CD4-positive, alpha-beta memory T cell (primary cell): ENCODE measurements at places on chromosomes 3 and 15.

GRCh38 chr3:137297770-137298169 is 340.0 kb downstream of the IL20RB start:
- no peak for DNase-seq

- peak; percentile 53 for DNase-seq
Measured at GRCh38 chr3:194472290-194472920, 14.4 kb downstream of the ATP13A3 start.

DNA sequence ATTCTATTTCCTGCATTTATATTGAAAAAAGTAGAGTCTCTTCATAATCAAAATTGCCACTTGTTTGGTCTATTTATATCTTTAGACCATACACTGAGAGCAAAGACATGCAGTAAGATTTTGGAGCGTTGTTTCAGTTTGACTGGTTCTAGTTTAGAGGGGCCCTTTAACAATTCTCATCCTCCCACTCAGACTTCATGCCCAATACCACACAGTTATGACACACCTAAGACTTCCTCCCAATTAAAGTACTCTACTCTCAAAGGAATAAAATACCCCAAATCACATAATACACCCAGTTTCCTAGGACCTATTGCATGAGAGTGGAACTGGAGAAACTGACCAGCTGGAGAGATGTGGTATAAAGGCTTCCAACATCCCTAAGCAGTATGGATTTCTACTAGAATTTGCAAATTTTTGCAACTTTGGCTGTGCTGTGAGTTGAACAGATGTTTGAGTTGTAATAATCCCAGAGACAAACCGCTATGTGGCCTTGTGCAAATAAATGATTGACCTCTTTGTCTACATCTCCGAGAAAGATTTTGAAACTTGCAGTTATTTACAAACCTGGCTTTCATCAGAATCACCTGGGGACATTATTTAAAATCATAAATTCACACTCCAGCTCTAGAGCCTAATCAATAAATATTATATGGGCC is 170.0 kb upstream of the ROBO2 start:
- DNase-seq = no peak

DNA sequence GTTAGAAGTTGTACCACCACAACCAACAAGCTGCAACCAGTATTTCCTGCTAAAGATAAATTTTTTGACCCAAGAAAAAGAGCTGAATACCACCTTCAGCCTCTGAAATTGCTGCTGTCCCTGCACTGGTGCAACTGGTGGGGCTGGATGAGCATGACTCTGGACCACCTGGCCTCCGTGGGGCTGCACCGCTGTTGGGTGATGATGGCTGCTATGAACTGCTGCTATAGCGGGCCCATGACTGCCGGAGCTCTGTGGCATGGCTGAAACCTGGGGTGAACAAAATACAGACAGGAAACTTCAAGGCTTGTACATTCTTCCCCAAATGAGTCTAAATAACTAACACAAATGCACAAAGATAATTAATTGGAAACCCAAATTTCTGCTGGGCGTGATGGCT is 28.9 kb downstream of the SIN3A start:
- no peak for DNase-seq

DNA sequence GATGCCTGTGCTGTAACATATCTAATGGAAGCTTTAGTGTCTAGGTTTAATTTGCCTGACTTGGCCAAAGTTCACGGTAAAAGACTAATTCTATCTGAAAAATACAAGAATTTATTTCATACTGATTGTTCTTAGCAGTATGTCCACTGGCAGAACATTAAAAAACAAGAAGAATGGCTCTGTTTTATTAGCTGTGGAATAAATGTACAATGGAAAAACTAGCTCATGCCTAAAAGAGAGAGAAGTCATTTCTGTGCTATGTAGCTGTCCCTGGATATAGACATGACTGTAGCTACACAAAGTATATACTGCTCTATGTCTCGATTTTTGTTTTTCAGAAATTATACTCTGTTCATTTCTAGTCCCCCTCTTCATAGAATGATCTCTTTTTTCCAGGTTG is 13.9 kb upstream of the VGLL3 start:
- no peak for DNase-seq

GRCh38 chr3:61194892-61195538 is 56.2 kb downstream of the FHIT start:
- DNase-seq = no peak

DNA sequence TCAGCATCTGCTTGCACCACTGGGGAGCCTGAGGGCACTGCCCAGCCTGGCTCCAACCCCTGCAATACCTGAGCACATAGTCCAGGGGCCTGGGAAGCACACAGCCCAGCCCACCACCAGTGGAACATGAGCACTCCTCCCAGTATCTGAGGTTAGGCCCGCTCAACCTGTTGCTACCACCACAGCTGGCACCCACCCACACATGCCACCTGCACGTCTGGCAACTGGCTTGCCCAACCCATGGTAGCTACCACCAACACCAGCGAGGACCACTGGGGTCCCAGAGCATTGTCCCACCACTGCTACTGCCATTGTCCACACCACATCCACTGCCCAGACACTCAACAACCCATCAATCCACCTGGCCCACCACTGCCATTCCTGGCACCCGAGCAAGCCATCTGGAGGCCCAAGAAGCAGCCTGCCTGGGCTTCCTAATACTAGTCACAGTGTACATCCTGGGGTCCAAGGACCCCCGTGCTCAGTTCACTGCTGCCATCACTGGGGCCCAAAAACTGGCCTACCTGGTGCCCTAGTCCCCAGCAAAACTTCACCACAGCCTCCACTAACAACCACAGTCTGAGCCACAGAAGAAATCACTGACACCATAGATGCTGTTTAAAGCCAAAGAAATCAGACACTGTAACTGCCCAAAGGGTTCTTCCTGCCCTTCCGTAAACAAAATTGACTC is 62.1 kb upstream of the TBC1D23 start:
- no peak for DNase-seq

DNA sequence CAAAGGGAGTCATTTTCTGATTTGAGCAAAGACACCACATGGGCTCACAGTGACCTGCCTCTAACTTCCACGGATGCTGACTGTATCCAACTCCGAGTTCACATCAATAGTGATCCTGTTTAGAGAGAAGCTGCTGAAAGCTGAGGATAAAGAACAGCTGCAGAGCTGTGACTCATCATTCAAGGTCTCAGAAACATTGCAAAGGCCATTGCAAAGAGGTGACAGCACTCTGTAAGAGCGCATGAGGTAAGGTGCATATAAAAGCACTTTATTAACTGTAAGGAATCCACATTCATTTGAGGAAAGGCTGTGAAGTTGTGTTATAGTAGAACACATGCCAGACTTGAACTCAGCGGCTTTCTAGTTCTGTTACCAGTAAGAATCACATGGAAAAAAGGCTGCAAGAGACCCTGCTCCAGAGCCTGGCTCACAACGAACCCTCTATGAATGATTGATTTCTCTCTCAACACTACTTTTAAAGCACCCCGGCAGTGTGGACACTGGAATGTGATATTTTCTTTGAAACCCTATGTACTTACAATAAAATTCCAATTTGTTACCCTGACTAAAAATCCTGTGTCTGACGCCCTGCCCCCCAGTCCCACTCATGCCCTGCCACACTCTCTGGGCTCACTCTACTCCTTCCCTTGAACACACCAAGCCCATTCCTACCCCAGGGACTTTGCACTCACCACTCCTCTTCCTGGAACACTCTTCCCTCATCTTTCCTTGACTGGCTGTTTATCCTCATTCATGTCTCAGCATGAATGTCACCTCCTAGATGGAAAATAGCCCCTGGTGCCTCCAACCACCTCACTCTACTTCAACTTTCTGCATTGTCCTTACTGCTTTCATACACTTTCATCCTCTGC is 111.2 kb downstream of the LSM3 start:
- DNase-seq = no peak

DNA sequence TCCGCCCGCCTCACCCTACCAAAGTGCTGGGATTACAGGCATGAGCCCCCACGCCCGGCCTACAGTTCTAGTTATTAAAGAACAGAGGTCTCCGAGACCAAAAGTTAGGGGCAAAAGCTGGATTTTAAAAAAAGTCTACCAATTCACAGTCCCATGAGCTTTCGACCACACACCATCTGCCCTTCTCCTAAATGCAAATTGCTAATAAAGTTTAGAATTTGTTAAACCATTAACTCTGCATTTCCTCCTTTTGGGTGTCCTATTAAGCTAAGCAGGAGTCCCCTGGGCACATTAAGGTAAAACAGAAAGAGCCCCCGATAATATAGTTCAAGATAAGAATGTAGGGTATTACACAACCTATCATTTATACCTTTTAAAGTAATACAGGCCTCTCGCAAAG is 322.7 kb downstream of the FOXP1 start:
- no peak for DNase-seq

- no peak for DNase-seq
Measured at GRCh38 chr3:30628205-30628900, 22.0 kb downstream of the TGFBR2 start.

GRCh38 chr15:89912145-89912673 is 543 bp downstream of the ARPIN start:
- no peak for DNase-seq

GRCh38 chr15:83106994-83107840 is at the start of gene TM6SF1:
Gene TM6SF1 (plus strand): TSS chr15:83107645. CDS start chr15:83107681, 36 bp downstream.
- no peak for DNase-seq

DNA sequence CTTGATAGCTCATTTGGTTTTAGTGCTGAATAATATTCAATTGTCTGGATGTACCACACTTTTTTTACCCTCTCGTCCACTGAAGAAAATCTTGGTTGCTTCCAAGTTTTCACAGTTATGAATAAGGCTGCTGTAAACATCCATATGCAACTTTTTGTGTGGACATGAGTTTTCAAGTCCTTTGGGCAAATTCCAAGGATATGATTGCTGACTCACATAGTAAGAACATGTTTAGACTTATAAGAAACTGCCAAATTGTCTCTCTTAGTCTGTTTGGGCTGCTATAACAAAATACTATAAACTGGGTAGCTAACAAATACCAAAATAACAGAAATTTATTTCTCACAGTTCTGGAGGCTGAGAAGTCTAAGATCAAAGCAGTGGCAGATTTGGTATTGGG is 59.5 kb upstream of the TNFSF10 start:
- DNase-seq = no peak

GRCh38 chr3:29693863-29694262 is 413.0 kb downstream of the RBMS3 start:
- DNase-seq = no peak
